GM18507 (cell line): ENCODE measurements at places on chromosomes 4 and X.
A peak's percentile ranks its signal among the peaks of the same experiment; 100 is the strongest.

- peak; percentile 30 for DNase-seq
Measured at GRCh38 chr4:67327245-67328017, 217.9 kb downstream of the CENPC start.

- no peak for DNase-seq
Measured at GRCh38 chr4:135739354-135739753, 1537.8 kb upstream of the PABPC4L start.

- no peak for DNase-seq
Measured at GRCh38 chr4:3073158-3074077, 920 bp downstream of the HTT-AS start.

GRCh38 chr4:159045321-159045720 lies 57.6 kb upstream of the RAPGEF2 start:
- DNase-seq, result no peak

- no peak for DNase-seq
Measured at GRCh38 chr4:88860586-88860985, 163.0 kb upstream of the NAP1L5 start.

DNA sequence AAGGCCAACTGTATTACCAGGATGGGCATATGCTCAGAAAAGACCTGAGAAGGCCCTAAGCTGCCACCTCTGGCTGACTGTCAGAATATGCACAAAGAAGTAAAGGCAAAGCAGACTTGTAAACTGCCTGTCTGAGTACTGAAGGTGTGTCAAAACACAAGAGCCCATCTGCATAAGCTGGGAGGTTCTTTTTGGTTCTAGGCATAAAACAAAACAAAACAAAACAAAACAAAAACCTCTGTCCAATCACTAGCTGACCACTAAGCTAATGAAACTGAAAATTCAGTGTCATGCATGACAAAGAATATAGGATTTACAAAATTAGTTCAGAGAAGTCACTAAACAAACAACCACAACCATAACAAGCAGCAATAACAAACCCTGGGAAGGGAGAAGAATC lies 20.6 kb downstream of the SH3D19 start:
- DNase-seq, result no peak

GRCh38 chr4:107349732-107350131 lies 313.6 kb upstream of the DKK2 start:
- DNase-seq, result no peak

GRCh38 chrX:11655282-11656015 lies 10.3 kb downstream of the ARHGAP6 start:
- no peak for DNase-seq

DNA sequence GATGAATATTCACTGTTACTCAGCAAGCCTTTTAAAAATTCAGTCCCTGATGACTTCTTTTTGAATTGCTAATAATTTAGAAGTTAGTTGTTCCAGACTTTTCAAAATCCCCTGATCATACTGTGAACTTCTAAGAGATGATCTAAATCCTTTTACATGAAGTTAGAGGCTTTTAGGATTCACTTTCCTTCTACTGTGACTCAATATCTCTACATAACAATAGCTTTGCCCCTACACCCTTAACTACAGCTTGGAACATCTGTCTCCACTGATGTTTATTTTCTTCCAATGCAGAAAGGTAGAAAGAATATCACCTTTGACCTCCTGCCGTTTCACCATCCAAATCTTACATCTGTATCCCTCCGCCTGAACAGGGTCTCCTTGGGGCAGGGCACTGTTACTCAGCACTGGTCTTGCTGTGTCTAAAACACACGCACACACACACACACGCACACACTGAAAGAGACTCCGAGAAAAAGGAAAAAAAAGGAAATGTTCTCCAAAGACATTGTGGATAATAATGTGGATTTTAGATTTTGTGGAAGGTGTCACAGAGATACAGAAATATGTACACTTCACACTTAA lies 111.6 kb upstream of the GPRIN3 start:
- no peak for DNase-seq

GRCh38 chr4:5991405-5991804 lies 26.8 kb downstream of the C4orf50 start:
- DNase-seq, result no peak

DNA sequence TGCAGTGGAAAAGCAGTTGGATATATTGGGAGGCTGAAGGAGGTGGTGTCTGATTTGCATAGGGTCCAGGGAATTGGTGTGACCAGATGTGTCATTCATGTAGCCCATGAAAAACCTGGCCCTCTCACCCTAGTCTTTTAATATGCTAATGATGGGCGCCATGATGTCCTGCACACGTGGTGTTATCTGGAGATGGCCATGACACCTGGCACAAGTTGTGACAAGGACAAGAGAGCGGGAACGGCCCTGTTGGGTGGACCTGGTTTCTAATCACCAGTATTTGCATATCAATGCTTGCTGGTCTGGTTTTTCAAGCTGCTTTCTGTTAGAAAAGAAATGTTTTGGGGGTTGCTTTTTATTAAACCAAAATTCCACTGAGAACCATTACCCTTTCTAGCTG lies 87.4 kb downstream of the ZXDA start:
- no peak for DNase-seq

DNA sequence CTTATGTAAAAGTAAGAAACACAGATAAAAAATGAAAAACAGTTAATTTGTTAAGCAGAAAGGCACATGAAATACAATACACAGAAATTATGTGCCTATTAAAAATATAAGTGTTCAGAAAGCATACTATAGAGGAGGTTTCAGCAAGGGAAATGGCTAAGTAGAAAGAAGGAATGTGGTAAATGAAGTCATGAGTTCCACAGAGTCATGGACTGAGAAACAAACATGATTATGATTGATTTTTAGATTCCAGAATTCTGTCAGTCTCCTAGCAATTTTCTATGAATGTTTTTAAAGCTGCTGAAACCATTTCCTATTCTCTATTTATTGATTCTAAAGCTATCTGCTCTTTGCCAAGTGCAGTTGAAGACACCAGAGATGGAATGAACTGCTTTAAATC lies 1398.4 kb downstream of the ARAP2 start:
- DNase-seq, result no peak

GRCh38 chrX:107700317-107700774 lies 72.0 kb downstream of the PRPS1 start:
- DNase-seq, result no peak

GRCh38 chr4:3401436-3402171 lies 40.2 kb upstream of the HGFAC start:
- DNase-seq, result no peak

DNA sequence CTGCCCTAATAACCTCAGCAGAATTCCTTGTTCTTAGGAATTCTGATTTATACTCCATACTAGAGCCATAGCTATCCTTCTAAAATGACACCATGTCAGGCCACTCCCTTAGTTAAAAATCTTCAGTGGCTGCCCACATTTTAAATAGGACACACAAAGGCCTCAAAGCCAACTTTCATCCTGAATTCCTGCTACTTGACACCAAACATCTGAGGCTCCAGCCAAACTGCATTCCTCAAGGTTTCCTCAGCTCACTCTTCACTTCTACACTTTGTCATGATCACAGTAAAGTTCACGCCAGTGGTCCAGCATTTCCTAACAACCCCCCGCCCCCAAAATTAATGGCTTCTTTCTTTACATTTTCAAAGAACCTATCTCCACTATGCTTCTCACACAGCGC lies 124.3 kb downstream of the ADGRA3 start:
- DNase-seq, result no peak
